ENCODE measurements at places on chromosomes 6 and 20. TPM values are rescaled to one million over a fixed set of nuclear protein-coding genes. Genes with fewer than 3 reads are reported as not detected.

SIRPB1 gene
- 3.1 TPM for total RNA-seq

DNA sequence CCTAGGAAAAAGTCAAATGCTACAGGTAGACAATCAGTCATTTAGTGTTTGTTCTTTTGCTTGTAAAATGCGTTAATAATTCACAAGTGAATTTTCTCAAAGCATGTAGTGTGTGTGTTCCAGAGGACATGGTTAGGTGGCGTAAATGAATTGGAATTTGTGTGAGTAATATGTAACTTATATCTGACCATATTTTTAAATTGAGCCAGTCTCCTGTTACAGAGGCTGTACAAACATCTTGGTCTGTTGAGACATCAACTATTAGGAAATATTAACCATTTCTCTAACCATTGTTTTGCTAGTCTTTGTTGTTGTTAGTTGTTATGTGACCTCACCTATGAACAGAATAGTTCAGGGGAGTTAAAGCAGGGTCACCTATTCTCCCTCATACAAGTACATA is 22.7 kb downstream of the MCM8 start:
- no peak for DNase-seq

SMLR1 gene
- total RNA-seq, result not detected

FAM83B gene
- 0.81 TPM for total RNA-seq

DEFB119 gene
- not detected for total RNA-seq

DNA sequence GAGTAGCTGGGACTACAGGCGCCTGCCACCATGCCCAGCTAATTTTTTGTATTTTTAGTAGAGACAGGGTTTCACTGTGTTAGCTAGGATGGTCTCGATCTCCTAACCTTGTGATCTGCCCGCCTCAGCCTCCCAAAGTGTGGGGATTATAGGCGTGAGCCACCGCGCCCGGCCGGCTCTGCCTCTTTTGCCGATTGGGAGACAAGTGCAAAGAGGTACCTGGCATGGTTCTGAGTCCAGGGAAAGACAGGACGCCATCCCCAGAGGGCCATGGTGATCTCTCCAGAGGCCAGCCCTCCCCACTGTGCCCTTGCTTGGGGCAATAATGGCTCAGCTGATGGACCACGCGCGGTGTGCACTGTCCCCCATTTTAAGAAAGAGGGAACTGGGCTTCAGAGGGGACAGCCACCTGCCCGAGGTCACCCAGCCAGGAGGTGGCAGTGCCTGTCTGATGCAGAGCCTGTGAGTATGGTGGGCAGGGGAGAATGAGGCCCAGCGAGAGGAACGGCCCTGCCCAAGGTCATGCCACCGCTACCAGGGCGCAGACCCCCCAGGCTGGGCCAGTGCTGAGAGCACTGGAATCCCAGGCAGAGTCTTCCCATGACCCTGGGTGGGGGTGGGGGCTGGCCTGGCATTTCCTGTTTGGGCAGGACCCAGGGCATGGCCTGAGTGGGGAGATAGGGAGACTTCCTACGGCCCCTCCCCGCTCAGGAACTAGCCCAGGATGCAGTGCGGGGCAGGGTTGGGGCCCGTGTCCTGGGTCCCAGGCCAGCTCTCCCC is 61.0 kb downstream of the SNAI1 start:
- DNase-seq, result no peak

Data from heart left ventricle (tissue), 16 donors.